ENCODE measurements at places on chromosomes 2 and 18.

GRCh38 chr18:27826101-27826500 is 350.8 kb downstream of the CDH2 start:
- no peak for DNase-seq

GRCh38 chr2:41160439-41160838 is 708.5 kb upstream of the SLC8A1 start:
- DNase-seq, result no peak

DNA sequence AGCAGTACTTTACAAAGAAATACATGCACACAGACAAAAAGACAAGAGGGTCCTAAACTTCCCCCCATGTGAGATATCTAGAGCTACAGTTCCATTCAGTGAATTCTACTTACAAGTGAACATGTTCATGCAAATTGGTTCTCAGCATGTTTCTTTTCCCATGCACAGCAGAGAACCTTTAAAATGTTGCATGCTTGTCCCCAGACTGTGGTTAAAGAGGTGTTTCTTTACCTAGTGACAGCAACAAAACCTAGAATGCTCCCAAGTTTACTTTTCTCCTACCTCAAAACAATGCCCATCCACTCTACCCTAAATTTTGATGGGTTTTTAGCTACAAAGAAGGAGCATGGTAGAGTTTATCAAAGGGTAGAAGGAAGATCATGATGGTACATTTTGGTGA is 43.7 kb downstream of the FN1 start:
- DNase-seq, result no peak

- DNase-seq, result no peak
Observed at GRCh38 chr2:146730882-146731281, 1113.9 kb upstream of the ACVR2A start.

- DNase-seq, result no peak
Observed at GRCh38 chr18:75240433-75240832, 29.8 kb downstream of the TSHZ1 start.

DNA sequence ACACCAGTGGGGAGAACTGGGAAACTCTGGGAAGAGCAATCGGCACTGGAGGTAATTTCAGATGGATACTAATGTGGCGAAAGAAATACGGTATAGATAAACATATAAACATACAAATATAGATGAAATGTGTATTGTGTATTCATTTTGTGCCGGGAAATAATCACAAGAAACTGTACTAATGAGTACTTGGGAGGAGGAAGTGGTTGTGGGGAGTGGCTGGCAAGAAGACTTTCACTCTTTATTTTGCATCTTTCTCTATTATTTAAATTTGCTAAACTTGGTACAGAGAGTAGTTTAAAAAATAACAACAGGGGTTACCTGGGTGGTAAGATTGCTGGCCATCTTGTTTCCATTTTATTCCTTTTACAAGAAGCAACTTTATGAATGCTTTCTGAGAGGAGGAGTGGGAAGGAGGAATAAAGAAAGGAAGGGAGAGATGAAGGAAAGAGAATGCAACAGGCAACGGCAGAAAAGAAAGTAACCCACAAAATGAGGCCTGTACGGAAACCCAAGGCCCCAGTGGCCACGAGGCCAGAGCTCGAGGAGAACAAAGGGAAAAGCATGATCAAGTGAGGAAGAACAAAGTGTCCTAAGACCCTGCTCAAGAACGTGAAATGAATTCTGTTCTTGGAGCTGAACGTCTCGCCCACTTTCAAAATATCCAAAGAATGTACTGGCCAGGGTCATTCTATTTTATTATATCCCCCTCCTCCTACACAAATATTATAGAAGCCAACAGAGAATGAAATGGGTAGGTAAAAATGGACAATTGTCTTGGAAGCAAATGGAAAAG is 45.2 kb downstream of the FAM178B start:
- DNase-seq, result no peak

DNA sequence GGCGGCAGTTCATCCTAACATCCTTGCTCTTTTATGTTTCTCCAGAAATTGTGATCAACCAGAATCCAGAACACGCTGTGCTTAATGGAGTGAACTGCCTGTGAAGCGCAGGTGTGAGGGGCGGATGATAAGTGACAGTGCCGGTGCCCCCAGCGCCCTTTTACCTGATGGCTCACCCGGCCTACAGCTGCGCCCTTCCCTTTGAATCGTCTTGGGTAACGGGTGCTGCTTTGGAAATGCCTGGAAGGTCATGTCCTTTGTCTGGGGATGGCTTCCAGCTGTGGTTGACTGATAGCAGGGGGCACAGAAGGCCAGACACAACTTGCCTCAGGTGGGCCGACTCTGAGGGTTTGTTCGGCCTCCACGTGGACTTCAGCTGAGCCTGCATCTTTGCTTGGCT is 119.4 kb downstream of the LPIN1 start:
- DNase-seq, result no peak

GRCh38 chr2:85998071-85998991 is 107.4 kb downstream of the POLR1A start:
- no peak for DNase-seq
